Fibroblast of skin of left biceps (primary cell): ENCODE measurements at places on chromosomes 13 and 19.

DNA sequence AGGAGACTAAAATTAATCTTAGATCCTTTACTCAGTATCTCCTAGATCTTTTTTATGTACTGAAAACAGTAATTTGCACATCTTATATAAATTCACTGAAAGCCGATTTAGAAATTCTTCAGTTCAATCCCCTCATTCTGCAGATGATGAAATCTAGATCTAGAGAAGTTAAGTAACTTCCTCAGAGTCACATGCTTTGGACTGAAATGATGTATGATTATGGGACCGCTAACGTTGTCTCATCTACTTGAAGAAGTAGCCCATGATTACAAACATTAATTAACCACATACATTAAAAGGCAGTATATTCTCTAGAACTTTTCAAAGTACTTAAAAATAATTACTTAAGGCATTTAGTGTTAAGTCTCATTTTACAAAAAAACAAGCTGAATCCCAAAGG is 37.8 kb downstream of the ELF1 start:
- no peak for DNase-seq

DNA sequence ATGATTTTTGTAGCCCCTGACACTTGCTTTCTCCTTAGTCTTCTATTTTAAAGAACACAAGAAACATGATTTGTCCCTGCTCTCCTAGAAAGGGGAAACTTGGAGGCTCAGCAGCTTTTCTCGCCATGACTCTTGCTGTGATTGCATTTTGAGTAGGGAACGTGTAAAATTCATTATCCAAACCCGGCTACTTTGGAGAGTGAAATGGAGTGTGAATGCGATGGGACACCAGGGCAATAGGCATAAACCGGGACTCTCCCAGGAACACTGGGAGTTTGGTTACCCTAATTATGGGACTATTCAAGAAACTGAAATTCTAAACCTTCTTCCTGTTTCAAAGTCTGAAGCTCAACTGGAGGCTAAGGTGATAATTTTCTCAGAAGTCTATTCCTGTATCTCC is 181.7 kb upstream of the RFC3 start:
- DNase-seq, result no peak

GRCh38 chr13:112481458-112481857 is 105.3 kb downstream of the SPACA7 start:
- no peak for DNase-seq

DNA sequence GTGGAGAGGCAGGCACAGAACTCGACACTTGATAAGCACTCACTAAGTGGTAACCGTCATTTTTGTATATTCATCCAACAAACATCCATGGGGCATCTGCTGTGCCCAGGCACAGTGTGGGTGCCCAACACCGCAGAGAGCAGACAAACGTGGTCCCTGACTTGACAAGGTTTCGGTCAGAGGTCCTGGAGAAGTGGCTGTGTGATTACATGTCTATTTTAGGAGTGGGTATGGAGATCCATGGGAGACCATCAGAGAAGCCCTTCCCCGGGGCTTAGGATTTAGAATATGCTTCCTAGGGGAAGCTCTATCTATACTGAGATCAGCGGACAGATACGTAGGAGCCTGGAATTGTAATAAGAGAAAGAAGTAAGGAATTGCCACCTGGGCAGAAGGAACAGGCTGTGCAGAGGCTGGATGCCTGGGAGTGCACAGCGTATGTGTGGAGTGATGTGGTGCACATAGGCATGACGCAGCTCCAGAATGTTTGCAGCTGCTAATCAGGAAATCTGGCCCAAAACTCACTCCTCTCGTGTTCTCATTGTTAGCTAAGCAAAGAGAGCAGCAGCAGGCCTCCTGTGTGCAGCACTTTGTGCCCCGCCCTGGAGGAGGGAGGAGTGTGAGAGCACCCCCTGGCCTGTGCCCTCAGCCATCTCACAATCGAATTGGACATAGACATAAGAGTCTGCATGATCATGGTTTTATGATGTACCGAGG is 23.0 kb upstream of the IRS2 start:
- no peak for DNase-seq

DNA sequence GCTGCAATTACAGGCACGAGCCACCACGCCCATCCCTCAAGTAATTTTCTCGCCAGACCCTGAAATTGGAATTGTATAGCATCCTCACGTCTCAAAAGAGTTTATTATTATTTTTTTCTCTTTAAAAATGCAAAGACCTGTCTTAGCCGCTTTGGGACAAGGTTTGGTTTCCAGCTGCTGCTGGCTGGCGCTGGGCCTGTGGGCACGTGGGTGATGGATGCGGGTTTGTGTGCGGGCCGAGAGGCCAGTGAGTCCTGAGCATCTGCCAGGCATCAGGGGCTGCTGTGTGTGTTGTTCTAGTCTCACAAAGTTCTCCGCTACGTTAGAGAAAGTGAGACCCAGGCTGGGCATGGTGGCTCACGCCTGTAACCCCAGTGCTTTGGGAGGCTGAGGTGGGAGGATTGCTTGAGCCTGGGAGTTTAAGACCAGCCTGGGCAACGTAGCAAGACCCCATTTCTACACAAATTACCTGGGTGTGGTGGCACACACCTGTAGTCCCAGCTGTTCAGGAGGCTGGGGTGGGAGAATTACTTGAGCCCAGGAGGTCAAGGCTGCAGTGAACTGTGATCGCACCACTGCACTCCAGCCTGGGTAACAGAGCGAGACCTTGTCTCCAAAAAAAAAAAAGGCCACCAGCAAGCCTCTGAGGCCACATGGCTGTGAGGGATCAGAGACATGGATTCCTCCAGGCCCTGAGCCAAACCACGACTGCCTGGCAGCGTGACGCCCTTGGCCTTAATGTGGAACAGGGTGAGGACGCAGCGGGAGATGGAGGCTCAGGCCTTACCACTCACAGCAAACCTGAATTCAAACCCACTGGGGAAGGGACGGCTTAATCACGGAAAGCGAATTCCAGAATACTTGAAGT is 4.7 kb upstream of the TMPRSS9 start:
- no peak for DNase-seq

DNA sequence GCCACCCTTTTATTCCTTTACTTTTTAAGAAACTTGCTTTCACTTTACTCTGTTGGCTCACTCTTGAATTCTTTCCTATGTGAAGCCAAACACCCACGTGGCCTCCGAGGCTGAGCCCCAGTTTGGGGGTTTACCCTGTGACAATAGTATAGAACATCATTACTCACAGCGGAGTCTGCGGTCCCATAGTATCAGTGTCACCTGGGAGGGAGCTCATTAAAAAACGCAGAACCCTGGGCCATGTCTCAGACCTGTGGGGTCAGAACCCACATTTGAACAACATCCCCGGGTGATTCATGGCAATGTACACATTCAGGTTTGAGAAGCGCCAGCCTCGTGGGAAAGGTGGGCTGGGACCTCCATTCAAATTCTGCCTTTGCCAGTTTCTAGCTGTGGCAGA is 36.0 kb upstream of the UBL3 start:
- DNase-seq, result no peak

GRCh38 chr19:16661480-16662034 is 618 bp downstream of the TMEM38A start:
- no peak for DNase-seq

- no peak for DNase-seq
These were observed 31.4 kb upstream of the MPHOSPH8 start for GRCh38 chr13:19601749-19602725.

GRCh38 chr13:110520431-110521295 is 40.9 kb downstream of the RAB20 start:
- no peak for DNase-seq

DNA sequence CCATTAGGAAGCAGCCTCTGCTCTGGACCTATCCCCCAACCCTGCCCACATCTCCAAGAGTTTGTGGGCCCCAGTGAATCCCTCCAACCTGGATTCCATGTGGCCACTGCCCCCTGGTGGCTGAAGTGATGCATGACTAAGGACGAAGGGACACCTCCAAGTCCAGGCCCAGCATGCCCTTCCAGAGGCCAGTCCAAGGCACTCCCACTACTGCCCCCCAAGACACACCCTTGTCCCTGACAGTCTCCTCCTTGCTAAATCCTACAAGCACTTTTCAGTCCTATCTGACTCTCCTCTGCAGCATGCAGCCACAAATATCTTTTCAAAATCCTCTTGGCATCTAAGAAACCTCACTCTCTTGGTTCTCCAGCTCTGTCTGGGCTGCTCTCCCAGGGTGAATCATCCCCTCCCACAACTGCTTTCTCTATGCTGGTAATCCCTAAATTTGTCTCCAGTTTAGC is 33.0 kb downstream of the DEDD2 start:
- peak; percentile 49 for DNase-seq

DNA sequence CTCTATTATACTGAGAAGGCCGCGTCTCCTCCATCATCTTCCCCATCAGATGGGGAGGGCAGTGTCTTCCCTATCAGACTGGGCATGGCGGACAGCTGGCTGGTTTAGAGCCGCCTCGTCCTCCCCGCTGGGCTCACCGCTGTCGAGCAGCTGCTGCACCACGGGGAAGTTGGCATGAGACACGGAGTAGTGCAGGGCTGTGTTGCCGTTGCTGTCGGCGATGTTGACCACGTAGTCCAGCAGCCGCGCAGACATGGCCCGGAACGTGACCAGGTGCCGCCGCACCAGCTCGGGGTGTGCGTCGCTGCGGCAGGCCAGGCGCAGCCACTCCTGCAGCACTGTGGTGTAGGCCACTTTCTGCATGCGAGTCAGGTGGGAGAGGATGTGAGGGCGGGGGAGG is 18.8 kb upstream of the SPC24 start:
- DNase-seq, result no peak

GRCh38 chr13:40458720-40458990 is 207.8 kb downstream of the FOXO1 start:
- no peak for DNase-seq

DNA sequence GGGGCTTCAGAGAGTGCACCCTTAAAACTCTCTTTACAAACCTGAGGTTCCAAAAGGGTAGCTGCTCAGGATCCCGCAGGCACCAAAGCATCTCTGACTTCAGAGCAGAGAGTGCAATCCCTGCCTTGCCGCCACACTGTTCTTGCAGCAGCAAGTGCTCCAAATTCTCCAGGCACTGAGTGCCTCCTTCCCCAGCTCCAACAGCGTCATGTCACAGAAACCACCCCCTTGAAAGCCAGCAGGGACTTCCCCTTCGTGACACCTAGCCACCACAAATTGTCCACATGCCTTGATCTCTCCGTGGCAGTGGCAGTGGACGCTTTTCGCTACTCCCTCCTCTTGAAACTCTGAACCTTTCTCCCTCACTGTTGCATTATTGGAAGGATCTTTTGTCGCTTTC is 39.9 kb downstream of the MBNL2 start:
- DNase-seq, result no peak

DNA sequence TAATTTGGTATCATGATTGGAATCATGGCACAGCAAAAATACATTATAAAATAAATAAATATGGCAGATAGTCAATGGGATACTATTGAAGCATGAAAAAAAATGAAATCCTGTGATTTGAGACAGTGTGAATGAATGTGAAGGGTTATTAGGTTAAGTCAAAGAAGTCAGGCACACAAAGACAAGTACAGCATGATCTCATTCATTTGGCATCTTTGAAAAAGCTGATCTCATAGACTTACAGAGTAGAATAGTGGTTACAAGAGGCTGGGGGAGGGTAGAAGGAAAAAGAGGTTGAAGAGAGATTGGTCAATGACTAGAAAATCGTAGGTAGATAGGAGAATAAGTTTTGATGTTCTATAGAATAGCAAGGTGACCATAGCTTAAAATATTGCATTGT is 295.1 kb upstream of the SLITRK5 start:
- DNase-seq, result no peak

DNA sequence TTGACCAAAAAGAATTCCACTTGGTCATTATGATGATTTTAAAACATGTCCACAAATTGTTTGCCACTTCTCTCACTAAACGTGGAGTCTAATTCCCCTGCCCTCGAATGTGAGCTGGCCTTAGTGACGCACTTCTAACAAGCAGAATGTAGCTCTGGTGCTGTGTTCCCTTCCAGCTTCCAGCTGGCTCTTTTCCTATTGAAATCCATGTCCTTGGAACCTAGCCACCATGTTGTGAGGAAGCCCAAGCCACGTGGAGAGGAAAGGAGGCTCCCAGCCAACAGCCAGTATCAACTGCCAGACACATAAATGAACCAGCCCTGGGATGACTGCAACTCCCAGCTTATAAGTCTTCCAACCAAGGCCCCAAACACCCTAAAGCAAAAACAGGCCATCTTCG is 23.6 kb upstream of the CEBPA start:
- no peak for DNase-seq

DNA sequence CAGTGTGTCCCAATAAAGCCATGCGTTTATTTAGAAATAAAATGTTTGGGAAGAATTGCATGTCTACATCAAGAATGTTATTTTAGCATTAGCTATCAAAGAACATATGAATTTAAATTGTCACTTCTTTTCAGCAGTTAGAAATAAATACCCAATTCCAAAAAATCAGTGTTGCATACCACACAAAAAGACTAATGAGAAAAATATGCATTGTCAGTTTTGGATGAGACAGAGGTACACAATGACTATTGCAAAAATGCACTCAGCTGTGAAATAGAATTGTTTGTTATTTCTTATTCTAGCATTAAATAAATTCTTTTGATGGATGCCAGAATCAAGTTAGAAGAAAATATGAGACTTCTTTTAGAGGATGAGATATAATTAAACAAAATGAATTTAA is 833.9 kb downstream of the SLITRK1 start:
- DNase-seq, result no peak

DNA sequence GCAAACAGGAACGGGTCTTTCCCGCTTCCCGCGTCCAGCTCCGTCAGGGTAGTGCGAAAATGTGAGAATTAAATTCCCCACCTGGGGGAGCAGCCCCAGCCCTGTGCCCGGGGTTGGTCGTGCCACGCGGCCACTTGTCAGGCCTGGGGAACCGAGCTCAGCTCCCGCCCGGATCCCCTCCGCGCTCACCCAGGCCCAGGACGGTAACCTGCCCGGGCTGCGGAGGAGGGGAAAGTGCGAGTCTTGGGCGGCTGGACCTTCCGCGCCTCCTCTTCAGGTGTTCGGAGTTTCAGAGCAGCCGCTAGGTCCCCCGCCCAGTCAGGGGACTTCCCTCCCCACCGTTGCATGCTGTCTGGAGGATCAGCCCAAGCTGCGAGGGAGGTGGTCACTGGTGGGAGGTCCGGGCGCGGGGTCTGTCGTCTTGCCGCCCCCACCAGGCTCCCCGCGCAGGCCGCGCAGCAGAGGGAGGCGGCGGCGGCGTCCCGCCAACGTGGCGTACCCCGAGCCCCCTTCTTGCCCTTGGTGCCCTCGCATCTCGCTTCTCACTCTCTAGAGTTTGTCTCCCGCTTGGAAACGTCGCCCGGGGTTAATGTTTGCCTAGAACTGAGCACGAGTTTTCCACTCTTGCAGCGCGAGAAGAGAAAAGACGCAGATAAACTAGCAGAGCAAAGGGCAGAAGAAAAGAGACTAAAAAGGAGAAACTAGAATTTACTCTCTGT is 8.1 kb downstream of the URAD start:
- DNase-seq, result no peak

DNA sequence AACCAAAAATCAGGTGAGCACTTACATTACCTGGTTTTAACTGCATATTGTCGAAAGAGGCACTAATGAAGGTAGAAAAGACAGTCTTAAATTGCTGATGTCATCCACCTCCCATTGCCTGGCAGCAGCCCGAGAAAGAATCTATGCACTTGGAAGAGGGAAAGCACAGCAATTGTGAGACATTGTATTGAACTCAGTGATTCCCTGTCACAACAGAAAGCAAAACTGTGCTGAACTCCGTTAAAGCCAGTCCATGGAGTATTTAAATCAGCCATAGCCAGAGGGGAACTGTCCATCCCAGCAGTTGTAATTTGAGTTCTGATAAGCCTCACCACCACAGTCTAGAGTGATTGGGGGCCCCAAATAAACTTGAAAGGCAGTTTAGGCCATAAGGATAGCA is 466.6 kb upstream of the PCDH9 start:
- no peak for DNase-seq

GRCh38 chr13:55606045-55606665 is 1534.6 kb upstream of the PRR20A start:
- no peak for DNase-seq
